Fibroblast of lung (primary cell): ENCODE measurements at places on chromosomes 1 and 21. TPM values are rescaled to one million over a fixed set of nuclear protein-coding genes. Genes with fewer than 3 reads are reported as not detected.

DNA sequence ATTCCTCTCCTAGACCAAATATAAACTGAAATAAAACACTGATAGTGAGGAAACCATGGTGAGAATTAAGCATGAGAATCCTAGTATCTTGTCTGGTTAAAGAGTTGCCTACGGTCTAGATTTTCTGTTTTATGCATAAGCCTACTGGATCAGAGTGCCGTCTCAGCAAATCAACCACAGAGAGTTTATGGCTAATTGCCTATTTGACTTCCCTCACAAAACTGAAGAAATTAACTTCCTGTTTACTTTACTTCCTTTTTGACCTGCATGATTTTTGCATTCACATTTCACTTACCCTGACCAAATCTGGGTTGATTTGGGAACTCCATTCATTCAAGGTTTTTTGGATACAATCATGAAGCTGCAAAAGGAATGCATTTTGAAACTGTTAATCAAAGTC lies 5.0 kb downstream of the GCLM start:
- peak; percentile 34 for DNase-seq
- no peaks in the 10 kb centered on the region for H3K27me3 ChIP-seq
- H3K36me3 ChIP-seq, result no peaks in the 10 kb centered on the region
- no peak overlapping the region for H3K4me3 ChIP-seq
- peaks cover 3% of the 10 kb centered on the region for H3K4me1 ChIP-seq

DNA sequence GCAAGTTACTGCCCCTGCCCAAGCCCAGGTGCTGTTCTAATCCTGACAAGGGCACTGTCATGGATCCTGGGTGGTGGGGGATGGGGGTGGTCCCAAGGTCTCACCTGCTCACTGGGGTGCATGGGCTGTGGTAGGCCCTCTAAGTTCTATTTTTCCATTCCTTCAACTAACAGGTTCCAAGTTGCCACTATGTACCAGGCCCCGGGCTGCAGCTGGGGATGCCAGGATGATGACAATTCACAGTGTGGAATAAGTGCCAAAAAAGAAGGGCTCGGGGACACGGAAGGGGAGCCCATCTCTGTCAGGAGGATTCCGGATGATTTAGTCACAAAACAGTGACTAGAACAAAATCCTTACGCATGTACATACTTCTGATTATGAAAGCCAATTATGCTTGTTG lies 76.0 kb downstream of the STUM start:
- no peak overlapping the region for H3K27ac ChIP-seq
- H3K27me3 ChIP-seq, result no peaks in the 10 kb centered on the region
- DNase-seq, result peak; percentile 23
- no peaks in the 10 kb centered on the region for H3K4me1 ChIP-seq
- no peak overlapping the region for H3K4me3 ChIP-seq
- H3K36me3 ChIP-seq, result no peaks in the 10 kb centered on the region

DNA sequence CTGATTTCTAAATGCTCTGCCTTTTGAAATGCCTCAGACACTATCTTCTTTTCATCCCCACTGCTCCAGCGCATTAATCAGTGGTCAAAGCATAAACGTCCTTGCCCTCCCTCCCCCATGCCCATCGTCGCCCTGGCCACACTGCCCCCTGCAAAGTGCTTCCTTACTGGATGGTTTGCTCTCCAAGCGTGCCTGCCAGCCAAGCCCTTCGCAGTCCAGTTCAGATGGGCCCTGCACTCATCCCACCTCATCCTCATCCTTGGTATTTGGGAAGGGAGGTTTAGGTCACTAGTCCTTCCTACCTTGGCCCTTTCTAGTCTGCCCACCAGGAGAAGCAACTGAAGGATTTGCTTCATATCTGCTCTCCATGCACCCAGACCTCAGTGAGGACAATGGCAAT lies 3.1 kb downstream of the GJA4 start:
- no peak overlapping the region for H3K27ac ChIP-seq
- H3K36me3 ChIP-seq, result no peaks in the 10 kb centered on the region
- H3K27me3 ChIP-seq, result peaks cover 22% of the 10 kb centered on the region
- H3K4me1 ChIP-seq, result no peaks in the 10 kb centered on the region

DNA sequence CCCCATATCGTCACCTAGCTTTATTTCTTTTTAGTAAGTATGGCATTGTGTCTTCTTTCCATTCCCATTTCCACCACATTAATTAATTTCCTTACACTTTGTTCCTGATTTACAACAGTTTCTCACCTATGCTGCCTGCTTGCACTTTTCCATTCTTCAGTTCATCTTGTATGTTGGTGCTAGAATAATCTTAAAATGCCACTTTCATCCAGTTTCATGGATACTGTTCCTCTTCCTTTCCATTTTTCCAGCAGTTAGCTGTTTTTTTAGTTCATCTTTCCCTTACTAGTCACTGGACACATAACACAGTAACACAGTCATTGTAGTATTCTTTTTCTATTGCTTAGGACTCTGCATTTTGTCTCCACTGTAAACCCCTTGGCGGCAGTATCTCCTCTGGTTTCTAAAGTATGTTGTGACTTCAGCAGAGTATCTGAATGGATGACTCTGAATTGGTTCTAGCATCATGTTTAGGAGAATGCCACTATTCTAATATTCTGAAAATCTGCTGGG lies 2.1 kb downstream of the CDC7 start:
- H3K36me3 ChIP-seq, result no peaks in the 10 kb centered on the region
- H3K4me1 ChIP-seq, result peaks cover 13% of the 10 kb centered on the region
- peak; percentile 46 for DNase-seq
- peak overlapping the region; percentile 54 for H3K4me3 ChIP-seq
- H3K27me3 ChIP-seq, result no peaks in the 10 kb centered on the region

DNA sequence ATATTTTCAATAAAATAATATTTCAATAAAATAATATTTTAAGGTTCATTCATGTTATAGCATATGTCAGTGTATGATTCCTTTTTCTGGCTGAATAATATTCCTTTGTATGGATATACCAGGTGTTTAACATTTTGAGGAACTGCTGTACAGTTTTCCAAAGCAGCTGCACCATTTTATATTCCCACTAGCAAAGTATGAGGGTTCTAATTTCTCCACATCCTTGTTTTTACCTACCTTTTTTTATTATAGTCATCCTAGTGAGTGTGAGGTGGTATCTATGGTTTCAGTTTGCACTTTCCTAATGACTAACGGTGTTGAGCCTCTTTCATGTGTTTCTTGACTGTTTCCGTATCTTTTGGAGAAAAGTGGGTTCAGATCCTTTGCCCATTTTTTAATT lies 5.2 kb downstream of the DEGS1 start:
- no peaks in the 10 kb centered on the region for H3K27me3 ChIP-seq
- H3K36me3 ChIP-seq, result no peaks in the 10 kb centered on the region
- no peaks in the 10 kb centered on the region for H3K4me1 ChIP-seq
- no peak overlapping the region for H3K4me3 ChIP-seq

GRCh38 chr1:178127482-178128191 lies 33.7 kb downstream of the RASAL2 start:
- H3K27ac ChIP-seq, result peak overlapping the region; percentile 76
- H3K36me3 ChIP-seq, result no peaks in the 10 kb centered on the region
- no peaks in the 10 kb centered on the region for H3K27me3 ChIP-seq
- no peak for DNase-seq

- peak overlapping the region; percentile 65 for H3K4me3 ChIP-seq
- no peak for DNase-seq
- no peaks in the 10 kb centered on the region for H3K27me3 ChIP-seq
- peaks cover 30% of the 10 kb centered on the region for H3K4me1 ChIP-seq
These were observed 1.1 kb downstream of the CRABP2 start for GRCh38 chr1:156704166-156704711.

GRCh38 chr1:226325178-226325577 lies 16.2 kb upstream of the LIN9 start:
- H3K27me3 ChIP-seq, result peaks cover 8% of the 10 kb centered on the region
- no peaks in the 10 kb centered on the region for H3K36me3 ChIP-seq
- no peaks in the 10 kb centered on the region for H3K4me1 ChIP-seq
- H3K4me3 ChIP-seq, result no peak overlapping the region

GRCh38 chr1:175005085-175005783 lies 5.5 kb downstream of the CACYBP start:
- peaks cover 5% of the 10 kb centered on the region for H3K4me1 ChIP-seq
- H3K27me3 ChIP-seq, result no peaks in the 10 kb centered on the region
- peak; percentile 63 for DNase-seq
- H3K27ac ChIP-seq, result no peak overlapping the region

GRCh38 chr1:18072066-18072465 lies 35.5 kb upstream of the IGSF21 start:
- H3K4me1 ChIP-seq, result no peaks in the 10 kb centered on the region
- no peaks in the 10 kb centered on the region for H3K36me3 ChIP-seq
- DNase-seq, result no peak
- H3K4me3 ChIP-seq, result no peak overlapping the region
- H3K27ac ChIP-seq, result no peak overlapping the region

DNA sequence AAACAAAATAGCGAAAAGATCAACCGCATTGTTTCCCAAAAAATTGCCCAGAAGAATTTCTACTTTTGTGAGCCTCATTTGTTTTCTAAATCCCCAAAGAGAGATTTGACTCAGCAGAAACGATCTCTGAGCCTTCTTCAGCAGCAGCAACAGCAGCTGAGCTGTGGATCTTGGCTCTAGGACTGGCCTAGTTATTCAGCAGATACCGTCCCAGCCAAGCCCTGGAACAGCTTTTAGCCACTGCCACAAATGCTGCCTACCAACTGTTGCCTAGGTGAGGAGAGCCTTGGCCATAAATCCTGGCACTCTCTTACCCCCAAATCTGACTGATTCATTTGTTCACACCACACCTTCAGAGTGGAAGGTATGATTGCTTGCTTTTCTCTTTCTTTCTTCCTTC lies 320.1 kb downstream of the TGFB2 start:
- H3K27me3 ChIP-seq, result no peaks in the 10 kb centered on the region
- peaks cover 5% of the 10 kb centered on the region for H3K4me1 ChIP-seq
- H3K27ac ChIP-seq, result peak overlapping the region; percentile 41

DNA sequence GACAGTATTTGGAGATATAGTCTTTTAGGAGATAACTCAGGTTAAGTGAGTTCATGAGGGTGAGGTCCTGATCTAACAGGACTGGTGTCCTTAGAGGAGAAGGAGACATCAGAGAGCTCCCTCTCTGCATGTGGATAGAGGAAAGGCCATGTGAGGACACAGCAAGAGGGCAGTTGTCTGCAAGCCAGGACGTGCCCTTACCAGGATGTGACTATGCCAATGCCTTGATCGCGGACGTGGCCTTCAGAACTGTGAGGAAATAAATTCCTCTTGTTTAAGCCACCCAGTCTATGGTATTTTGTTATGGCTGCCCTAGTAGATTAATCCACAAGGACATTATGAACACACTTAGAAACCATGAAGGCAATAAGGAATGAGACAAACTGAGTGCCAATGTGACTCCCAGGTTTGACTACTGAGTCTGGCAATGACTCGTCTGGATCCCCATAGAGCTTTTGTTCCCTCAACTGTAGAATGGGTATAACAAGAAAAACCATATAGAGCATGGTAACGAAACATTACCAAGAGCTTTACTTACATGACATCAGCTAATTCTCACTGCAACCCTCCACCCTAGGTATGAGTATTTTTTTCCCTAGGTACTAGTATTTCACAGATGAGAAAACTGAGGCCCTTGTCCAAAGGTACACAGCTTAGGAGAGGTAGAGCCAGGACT lies 6.5 kb downstream of the URB1 start:
- H3K36me3 ChIP-seq, result peaks cover 17% of the 10 kb centered on the region
- peaks cover 2% of the 10 kb centered on the region for H3K4me1 ChIP-seq

PTPRC gene
- polyA plus RNA-seq, result 0.07 and 0.11 TPM in 2 replicates

PALMD gene
- polyA plus RNA-seq, result 0.91 and 31.0 TPM in 2 replicates

LMX1A gene
- not detected in 2 replicates for polyA plus RNA-seq

CTXND2 gene
- polyA plus RNA-seq, result not detected in 2 replicates

PSRC1 gene
- 9.9 and 18.5 TPM in 2 replicates for polyA plus RNA-seq

KAZN gene
- polyA plus RNA-seq, result 2.4 and 3.4 TPM in 2 replicates

BACE2 gene
- polyA plus RNA-seq, result 19.5 and 85.3 TPM in 2 replicates

OPRD1 gene
- 0.01 TPM in 1 of 2 replicates, not detected in the other for polyA plus RNA-seq

DIO1 gene
- not detected in 2 replicates for polyA plus RNA-seq

SON gene
- polyA plus RNA-seq, result 85.0 and 114 TPM in 2 replicates
